ENCODE measurements at places on chromosomes 12 and 14.

DNA sequence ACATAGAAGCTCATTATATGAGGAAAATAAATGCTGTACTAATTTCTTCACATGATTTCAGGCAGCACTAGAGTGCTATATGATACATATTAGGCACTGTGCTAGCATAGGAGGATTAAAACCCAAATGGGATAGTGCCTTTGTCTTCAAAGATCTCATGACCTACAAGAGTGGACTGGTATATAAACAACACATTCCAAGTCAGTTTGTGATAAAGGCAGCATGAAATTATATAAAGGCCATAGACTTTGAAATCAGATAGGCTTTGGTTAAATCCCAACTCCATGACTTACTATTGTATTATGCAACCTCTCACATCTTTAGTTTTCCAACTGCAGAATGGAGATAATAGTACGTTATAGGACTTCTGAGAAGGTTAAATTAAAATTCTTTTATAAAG lies 179.7 kb downstream of the RAD51B start:
- DNase-seq = no peak

GRCh38 chr12:16560273-16560672 lies 45.7 kb downstream of the LMO3 start:
- DNase-seq = no peak

DNA sequence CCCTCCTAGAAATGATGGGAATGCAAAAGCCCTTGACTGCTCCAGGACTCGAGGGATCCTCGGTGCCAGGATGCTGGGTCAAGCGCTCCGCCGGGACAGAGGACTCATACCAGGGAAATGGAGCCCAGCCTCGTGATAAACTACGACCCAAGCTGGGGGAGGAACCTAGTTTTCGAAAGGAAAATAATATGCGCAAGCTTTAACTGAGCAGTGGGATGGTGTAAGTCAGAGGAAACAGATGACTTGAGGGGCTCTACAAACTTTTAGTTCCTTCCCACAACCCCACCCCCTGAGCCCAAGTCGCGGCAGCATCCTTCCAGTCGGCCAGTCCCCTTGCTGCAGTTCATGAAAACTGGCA lies 654 bp upstream of the SUPT16H start:
- DNase-seq = no peak

GRCh38 chr14:77186911-77187648 lies 5.5 kb downstream of the TMEM63C start:
- DNase-seq = no peak

- no peak for DNase-seq
These were observed 38.4 kb upstream of the ELK3 start for GRCh38 chr12:96155781-96156180.

- DNase-seq = no peak
These were observed 479.7 kb downstream of the AACS start for GRCh38 chr12:125544960-125545359.

DNA sequence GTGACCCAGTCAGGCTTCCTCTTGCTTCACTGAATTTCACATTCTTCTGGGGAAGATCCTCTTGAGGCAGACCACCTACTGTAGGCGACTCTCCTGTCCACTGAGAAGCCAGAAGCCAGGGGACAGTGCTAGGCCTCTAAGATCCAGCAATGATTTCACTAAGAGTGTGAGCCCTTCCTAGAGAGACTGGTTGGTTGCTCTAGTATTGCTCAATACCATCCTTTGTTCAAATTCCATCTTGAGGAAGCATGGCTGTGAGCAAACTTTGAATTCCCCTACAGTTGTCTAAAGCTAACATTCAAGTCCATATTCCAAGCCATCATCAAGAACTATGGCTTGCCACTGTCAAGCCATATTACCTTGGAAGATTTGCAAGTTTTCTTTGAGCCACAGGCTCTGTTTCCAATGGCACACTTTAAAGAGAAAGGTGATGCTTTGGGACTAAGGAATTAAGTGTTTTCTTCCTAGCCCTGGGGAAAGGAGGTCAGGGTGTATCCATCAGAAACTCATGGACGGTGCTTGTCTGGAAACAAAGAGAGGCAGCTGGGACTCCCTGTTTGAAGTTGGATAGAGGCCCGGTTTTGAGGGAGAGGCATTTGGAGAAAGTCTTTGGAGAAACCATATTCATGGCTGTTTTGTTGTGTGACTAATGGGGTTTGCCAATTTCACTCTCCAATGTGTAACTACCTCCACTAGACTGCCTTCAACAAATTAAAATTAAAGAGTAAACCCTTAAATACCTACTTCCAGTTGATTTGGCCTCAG lies 1217.9 kb downstream of the VRK1 start:
- DNase-seq = no peak

DNA sequence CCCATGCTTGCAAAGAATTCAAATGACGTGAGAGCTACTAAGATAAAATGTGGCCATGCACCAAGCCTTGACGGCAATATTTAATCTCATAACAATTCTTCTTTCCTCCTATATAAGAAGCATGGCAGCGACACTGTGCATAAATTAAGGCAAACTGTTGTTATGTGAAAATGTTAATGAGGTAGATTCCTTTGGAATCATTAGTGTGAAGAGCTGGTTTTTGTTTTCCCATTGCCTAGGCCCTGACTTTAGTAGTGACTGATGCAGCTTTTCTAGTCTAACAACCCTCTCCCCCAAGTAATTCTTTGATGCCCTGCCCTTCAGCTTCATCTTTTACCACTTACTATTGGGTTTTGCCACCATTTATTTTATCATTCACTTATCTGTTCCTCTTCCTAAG lies 10.6 kb upstream of the PSEN1 start:
- DNase-seq = no peak

DNA sequence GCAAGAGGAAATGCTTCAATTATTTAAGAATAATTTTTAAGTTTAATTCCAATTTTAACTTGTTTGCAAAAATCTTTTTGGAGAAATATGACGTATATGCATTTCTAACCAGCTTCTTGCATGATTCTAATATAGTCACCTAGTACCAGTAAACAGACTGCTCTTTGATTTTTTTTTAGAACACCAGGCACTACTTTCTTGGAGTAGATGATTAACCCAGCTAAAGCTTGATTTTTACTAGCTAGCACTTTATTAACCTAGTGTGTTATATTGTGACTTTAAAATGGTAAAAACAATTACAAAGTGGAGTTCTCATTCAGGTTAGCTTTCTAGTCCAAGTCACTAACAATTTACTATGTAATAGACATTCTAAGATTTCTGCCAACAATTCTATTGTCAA lies 32.6 kb upstream of the FGD4 start:
- no peak for DNase-seq

DNA sequence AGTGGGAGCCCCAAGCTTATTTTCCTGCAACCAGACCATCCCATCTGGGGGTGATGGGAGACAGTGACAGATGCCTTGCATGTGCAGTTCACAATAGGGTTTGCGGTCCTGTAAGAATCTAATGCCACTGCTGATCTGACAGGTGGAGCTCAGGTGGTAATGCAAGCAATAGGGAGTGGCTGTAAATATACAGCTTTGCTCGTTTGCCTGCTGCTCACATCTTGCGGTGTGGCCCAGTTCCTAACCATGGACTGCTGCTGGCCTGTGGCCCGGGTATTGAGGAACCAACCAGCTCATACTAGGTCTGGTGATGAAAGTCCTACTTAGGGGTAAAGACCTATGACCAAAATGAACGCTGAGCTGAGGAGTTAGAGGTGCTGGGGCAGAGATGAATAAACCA lies 36.1 kb upstream of the CCDC88C start:
- DNase-seq = no peak

GRCh38 chr12:71787580-71787979 lies 32.9 kb downstream of the RAB21 start:
- no peak for DNase-seq

DNA sequence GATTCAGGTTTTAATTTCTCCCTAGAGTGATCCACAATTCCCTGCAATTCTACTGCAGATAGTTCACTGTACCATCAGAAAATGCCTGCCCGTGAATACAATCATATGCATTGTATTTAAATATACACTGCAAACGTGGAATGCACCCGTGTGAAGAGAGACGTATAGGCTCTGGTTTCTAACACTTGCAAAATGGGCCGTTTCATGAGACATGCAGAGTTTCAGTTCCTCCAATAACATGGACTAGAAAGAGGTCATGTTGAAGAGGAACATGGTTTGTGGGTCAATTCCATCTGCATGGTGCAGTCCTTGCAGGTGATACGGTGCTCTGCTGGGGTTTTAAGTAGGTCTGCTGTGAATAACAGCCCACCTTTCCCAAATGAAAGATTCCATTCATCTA lies 373.3 kb downstream of the TMEM132D start:
- no peak for DNase-seq

DNA sequence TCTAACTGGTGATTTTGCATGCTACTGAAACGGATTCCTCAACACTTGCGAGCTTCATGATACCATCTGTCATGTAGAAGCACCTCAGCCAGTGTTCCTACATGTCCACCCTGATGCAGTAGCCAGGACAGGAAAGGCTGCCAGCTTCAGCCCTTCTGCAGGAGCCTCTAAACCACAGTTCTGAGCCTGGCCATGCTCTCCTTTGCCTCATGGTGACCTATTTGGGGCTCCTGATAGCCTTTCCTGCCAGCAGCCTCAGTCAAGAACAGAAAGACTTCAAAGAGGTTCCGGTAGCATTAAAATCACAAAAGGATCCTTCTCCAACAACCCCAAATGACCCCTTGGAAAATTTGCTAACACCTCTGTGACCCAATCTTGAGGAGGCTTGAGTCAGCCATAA lies 96.0 kb downstream of the CNTN1 start:
- DNase-seq = no peak

DNA sequence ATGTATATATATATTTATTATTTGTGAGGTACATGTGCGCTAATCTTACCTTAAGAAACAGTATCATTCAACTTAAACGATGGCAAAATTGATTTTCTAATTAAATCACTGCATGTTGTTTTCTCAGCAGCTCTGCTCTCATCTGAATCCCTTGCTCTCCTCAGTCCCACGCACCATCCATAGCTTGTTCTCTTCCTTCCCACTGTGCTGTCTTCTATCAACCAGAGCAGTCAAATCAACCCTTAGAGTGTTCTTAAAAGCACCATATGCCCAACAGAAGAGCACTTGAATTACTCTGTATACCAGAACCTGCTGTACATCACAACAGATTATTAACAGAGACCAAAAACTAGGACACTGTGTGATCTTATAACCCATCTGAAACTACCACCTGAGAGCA lies 209.4 kb upstream of the G2E3 start:
- DNase-seq = no peak

DNA sequence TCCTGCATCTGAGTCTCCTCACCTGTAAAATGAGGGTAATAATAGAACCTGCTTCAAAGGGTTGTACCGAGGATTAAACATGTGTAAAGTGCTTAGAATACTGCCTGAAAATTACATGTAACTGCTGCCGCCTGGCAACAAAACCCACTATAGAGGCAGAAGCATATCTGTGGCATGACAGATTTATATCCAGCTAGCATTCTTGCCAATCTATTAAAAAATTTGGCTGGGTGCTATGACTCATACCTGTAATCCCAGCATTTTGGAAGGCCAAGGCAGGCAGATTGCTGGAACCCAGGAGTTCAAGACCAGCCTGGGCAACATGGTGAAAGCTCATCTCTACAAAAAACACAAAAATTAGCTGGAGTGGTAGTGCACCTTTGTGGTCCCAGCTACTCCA lies 16.4 kb upstream of the KSR2 start:
- DNase-seq = no peak

DNA sequence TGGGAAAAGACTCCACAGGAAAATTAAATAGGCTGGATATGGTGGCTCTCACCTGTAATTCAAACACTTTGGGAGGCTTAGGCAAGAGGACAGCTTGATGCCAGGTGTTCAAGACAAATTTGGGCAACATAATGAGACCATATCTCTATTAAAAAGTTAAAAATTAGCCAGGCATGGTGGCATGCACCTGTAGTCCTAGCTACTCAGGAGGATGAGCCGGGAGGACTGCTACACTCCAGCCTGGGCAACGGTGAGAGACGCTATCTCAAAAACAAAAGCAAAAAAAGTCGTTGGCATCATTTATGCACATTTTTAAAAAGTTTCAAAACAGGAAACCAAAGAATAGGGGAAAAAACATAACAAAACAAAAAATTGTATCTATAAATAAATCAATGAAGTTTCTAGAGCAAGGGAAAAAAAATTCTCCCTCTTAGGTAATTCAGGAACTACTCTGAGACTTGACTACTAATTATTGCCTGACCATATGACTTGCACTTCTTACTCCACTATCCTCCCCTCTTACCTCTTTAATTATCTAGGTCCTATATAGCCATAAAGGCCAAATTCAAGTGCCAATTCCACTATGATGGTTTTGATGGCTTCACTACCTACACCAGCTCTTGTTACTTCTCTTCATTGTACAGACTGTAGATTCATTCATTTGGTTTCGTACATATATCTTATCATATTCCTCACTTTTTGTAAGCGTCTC lies 1.6 kb downstream of the METTL3 start:
- no peak for DNase-seq

- no peak for DNase-seq
These were observed 473.8 kb downstream of the RAD51B start for GRCh38 chr14:68293404-68293803.

- DNase-seq = no peak
These were observed 22.5 kb downstream of the ADGRD1 start for GRCh38 chr12:130976171-130976720.

GRCh38 chr12:28459481-28459880 lies 269.2 kb downstream of the CCDC91 start:
- no peak for DNase-seq

- peak; percentile 41 for DNase-seq
These were observed 46.7 kb downstream of the FAM222A start for GRCh38 chr12:109760031-109760929.

DNA sequence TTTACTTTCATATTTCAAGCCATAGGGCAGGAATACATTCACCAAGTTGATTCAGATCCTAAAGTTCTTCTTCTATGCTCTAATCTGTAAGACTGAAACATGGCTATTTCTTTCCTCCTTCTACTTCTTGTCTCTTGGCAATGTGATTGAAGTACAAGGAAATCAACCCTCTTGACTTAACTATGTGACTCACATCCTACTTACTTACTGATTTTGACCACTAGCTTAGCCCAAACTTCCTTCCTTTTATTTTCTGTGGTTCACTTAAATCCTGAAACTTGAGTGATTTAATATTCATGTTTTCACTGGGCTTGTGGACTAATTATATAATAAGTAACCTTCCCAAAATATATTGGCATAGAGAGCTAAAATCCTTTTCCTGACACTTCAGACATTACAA lies 111.2 kb upstream of the NOVA1 start:
- no peak for DNase-seq
